ENCODE measurements at places on chromosomes 7 and 10.

- DNase-seq: no peak
Measured at GRCh38 chr7:8481752-8482446, 48.5 kb downstream of the NXPH1 start.

- DNase-seq: no peak
Measured at GRCh38 chr7:78327718-78328117, 529.1 kb downstream of the PHTF2 start.

- DNase-seq: no peak
Measured at GRCh38 chr7:34487391-34488115, 170.5 kb upstream of the NPSR1 start.

DNA sequence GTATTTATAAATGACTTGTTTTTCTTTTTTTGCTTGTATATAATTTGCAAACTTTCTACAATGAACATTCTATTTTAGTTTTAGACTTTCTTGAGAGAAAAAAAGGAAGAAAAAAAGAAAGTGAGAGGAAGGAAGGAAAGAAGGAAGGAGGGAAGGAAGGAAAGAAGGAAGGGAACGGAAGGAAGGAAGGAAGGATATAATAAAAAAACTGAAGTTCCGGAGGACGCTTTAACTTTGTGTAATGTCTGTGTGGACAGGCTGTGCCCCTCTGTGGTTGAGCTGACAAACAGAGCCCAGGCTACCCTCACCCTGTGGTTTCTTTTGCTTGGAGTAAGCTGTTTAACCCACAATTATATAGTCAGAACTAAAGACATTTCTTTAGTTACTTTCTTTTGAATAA is 108.7 kb downstream of the SEMA3D start:
- no peak for DNase-seq

- DNase-seq: no peak
Measured at GRCh38 chr10:69865450-69865849, 63.7 kb downstream of the COL13A1 start.

- no peak for DNase-seq
Measured at GRCh38 chr10:24718031-24718855, 5.4 kb downstream of the ARHGAP21 start.

DNA sequence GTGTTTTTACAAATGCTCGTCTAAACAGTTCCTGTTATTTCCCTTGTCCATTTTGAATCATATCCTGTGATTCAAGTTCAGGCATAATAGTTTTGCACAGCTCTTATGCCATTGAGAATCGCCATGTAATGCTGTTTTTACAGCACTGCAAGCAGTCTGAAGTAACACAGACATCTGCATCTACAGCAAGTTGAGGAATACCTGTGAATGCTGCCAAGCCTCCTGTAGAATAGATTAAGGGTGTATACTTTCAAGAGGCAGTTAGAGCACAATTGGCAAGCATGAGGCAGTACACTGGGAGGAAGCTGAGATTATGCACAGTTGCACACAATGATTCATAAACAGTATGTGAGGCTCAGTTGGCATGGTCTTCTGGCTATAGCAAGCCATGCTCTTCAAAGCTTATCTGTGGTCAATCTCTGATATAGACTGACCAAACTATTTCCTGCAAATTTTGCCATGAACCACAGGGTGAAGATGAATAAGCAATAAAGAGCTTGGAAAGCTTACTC is 121.9 kb upstream of the AKR1E2 start:
- no peak for DNase-seq

DNA sequence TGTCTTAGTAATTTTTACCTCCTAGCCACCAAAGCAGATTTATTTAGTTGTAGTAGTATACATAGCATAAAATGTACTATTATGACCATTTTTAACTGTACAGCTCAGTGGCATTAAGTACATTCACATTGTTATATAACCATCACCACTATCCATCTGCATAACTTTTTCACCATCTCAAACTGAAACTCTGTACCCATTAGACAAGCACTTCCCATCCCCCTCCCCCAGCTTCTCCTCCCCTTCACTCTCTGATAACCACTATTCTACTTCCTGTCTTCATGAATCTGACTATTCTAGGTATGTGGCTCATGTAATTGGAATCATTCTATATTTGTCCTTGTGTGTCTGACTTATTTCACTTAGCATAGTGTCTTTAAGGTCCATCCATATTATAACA is 71.9 kb downstream of the MRPL32 start:
- no peak for DNase-seq

DNA sequence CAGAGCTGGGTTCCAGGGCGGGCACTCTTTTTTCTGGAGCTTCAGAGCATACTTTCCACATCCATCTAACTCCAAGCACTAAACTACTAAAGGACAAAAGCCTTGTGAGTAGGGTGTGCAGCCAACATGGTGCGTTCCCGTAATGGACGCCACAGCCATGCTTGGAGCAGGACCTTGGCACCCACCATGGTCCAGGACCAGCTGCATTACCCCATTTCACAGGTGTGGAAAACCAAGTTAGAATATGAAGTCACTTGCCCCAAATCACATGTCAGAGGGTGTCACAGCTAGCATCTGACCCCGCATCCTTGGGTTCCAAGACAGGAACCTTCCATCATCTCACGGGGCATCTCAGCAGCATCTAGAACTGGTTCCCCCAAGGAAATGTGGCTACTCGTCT is 112.4 kb downstream of the SMURF1 start:
- no peak for DNase-seq

DNA sequence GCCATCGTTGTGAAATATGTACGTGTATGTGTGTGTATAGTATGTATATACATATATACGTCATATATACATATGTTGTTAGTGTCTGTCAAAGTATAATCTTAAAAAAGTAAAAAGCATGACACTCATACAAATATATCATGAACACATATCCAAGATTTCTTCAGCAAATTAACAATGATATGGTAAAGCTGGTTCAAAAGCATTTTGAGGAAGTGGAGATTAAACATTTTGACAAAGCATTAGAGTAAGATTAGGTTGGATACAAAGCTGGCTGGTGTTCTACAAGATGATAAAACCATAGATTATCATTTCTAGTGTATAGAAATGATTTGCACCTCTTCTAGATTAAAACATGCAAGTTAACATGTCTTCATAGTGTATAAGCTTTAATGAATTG is 771 bp upstream of the NUDCD3 start:
- DNase-seq: no peak

GRCh38 chr10:35564341-35564968 is 40.7 kb upstream of the GJD4 start:
- no peak for DNase-seq

- peak; percentile 38 for DNase-seq
Measured at GRCh38 chr7:30412782-30413504, 65.6 kb downstream of the NOD1 start.

- DNase-seq: no peak
Measured at GRCh38 chr10:67803588-67804394, 34.2 kb downstream of the DNAJC12 start.

DNA sequence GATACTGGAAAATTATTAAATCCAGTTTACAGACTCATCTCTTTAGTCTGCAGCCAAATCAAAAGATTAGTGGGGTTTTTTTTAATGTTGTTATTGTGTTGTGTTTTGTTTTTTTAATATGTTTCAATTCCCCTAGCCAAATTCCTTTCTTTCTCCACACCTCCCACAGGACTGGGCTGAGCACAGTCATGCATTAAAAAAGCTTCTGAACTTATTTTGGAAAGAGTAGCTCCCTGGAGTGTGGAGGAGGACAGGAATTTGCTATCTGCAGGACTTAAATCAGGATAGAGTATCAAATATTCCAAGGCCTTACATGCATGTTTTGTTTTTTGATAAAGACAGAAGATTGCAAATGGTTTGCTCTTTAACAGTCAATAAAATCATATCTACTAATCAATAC is 90.7 kb downstream of the GNAI1 start:
- DNase-seq: no peak

All from BE2C (cell line).